ENCODE measurements at places on chromosomes 3 and 15.

GRCh38 chr3:186162221-186162620, 53.3 kb upstream of the ETV5 start:
- DNase-seq: no peak

GRCh38 chr3:149487598-149488197, 13.2 kb downstream of the TM4SF4 start:
- no peak for DNase-seq

- DNase-seq: no peak
These were observed 131.6 kb downstream of the TPRA1 start for GRCh38 chr3:127458696-127459604.

DNA sequence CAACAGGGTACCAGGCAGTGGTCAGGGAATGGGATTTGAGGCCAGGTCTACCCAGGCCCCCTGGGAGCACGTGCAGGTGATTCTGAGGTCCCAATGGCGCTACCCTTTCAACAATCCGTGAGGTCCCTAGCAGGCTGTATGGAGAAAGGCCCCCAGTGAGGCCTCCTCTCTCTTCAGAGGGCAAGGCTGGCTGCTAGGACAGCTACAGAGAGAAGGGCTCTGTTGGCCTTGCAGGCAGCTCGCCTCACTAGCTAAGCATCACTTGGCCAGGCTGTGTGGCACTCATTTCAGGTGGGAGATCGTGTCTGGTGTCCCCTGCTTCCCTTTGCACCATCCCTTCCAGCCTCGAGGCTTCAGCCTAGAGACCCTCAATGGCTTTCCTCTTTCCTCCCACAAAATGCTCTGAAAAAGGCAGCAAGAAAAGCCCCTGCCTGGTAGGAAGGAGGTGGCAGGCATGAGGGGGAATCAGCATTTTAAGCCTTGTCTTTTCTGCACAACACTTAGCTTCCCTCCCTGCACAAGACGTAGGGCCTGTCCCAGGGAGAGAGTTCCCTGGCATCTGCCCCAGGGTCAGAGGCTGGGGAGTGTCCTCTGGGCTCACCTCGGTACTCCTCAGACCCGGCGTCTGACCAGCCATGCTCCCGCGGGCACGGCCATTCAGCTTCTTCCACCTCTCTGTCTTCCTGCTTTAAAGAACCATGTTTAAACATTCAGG, 111.8 kb downstream of the ASB7 start:
- DNase-seq: no peak

GRCh38 chr3:191085091-191085490, 114.0 kb upstream of the OSTN start:
- no peak for DNase-seq

- no peak for DNase-seq
These were observed 820 bp upstream of the HMCES start for GRCh38 chr3:129277829-129278271.

DNA sequence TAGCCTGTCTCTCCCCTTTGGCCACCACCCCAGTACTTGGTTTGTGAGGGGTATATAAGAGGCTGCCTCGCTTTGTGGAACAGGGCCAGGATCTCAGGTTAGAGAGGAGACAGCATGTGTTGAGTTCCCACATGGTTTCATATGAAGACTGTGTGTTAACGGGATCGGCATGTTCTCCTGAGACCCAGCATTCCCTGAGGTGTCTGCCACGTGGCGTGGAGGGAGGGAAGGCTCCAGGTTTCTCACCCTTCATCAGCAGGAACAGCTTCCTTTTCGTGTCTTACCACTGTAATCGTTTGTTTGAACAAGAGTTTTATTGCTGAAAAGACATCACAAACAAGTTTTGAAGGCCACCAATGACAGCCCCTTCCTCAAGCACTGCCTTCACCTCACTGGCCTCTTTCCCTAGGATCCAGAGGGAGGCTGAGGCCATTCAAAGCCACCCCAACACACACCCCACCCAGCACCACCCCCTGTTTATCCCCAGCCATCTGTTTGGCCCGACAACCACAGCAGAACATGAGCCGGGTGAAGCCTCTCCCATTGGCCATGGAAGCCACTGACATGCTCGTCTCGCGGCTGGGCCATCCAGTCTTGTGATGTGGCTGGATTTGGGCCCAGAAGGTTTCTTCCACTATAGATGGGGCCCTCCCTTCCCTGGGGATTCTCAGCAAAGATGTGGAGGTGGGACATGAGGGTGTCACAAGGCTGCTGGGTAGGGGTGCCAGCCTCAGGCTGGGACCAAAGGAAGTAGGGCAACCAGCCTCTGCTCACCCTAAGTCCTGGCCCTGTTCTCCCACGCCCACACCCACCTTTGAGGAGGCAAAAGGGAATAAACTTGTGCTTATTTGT, 10.0 kb downstream of the BHLHE40 start:
- no peak for DNase-seq

GRCh38 chr3:103712320-103713008, 1277.6 kb downstream of the ZPLD1 start:
- DNase-seq: no peak

DNA sequence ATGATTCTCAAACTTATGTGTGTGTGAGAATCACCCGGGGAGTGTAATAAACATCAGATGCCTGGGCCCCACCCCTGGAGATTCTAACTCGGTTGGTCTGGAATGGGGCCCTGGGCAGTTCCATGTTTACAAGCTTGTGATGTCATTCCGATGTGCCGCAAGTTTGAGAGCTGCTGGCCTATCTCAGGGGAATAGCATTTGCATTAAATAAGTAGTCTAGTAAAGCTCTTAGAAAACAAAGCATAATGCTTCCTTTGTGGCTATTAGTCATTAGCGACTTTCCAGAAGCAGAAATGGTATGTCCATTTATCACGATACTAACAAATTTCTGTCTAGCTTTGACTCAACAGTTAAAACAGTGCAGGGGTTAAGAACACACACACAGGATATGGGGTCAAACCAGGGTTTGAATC, 20.9 kb downstream of the PGBD4 start:
- peak; percentile 69 for DNase-seq

GRCh38 chr15:67240235-67241131, 14.0 kb downstream of the AAGAB start:
- DNase-seq: no peak

DNA sequence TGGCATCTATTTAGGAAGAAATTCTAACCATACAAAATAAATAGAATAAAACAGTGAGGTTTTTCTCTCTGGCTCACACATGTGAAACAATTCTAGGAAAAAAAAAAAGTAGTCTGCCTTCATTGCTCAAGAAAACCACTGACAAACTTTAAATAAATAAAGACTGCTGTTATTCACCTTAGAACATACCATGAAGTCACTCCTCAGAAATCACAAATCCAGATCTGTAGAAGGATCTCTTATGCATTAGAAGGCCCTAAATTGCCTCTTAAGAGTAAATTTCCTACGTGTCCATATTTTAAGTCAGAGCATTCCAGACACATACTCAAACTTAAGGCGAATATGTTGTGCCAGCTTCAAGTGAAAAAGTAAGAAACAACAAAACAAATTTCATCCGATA, 217.3 kb downstream of the ZIC4 start:
- no peak for DNase-seq
